ENCODE measurements at places on chromosomes 4 and X.

DNA sequence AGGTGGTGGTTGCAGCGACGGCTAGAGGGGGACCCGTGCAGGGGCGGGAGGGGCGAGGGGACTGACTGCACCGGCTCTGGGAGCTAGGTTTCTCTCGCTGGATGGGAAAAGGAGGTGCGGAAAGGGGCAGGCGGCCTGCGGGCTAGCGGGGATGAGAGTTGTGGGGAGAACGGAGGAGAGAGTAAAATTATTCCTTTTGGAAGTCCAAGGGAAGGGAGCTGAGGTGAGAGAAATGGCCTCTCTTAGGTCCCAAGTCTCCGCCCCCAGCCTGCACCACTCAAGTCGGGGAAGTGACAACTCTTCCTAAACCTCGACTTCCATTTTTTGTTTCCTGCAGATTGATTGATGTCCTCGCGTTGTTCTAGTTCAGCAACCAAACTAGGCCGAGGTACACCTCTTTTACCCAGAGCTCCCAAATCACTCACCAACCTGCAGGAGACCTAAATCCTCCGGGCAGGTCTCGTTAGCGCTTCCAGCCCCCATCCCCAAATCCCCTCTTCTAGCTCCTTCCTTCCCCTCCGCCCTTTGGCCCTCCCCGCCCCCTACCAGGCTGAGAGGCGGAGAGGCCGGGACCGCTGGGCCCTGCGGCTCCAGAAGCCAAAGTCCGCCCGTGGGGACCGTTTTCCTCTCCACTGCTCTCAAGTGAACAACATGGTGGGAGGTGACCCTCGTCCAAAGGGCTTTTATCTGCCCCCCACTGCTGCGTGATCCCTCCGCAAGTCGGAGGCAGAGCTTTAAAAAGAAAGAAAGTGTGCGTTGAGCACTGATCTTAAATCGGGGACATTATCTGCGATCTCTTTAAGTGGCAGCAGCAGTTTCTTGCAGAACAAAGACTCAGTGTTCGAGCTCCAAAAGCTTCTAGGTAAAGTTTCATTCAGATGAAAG, 7.3 kb downstream of the PITX2 start:
- no peak for DNase-seq

DNA sequence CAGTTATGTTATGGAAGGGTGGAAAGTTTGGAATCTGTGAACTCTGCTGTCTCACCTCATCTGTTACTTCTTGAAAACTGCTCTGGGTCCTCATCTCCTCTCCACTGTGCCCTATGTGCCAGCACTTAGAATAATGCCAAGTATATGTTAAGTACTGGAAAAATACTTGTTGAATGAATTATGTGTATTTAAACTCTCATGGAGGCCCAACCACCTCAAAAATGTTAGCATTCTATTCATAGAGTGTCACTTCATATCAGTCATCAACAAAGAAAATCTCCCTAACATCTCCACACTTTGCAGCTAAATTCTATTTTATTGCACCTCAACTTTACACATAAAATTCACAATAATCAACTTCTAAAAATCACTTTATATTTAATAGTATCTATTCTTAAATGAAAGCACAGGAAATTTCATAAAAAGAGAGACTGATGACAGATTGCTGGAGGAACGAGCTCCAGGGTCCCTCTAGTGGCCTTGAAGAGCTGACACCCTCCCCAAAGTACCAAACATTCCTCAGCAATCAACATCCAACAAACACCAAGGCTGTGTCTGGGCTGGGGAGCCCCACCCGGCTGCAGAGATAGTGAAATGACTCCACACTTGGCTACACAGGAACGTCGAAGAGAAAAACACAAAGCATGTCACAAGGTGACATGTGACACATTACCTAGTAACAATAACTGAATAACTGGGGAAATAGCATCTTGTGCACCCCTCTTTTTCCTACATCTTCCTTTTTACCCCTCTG, 45.8 kb downstream of the SLC39A8 start:
- DNase-seq: peak; percentile 67

GRCh38 chr4:998096-998691, 5.0 kb upstream of the SLC26A1 start:
- DNase-seq: no peak

GRCh38 chr4:133996431-133997121, 205.0 kb downstream of the PABPC4L start:
- no peak for DNase-seq

GRCh38 chr4:6907658-6908191, 1.9 kb upstream of the TBC1D14 start:
- no peak for DNase-seq

DNA sequence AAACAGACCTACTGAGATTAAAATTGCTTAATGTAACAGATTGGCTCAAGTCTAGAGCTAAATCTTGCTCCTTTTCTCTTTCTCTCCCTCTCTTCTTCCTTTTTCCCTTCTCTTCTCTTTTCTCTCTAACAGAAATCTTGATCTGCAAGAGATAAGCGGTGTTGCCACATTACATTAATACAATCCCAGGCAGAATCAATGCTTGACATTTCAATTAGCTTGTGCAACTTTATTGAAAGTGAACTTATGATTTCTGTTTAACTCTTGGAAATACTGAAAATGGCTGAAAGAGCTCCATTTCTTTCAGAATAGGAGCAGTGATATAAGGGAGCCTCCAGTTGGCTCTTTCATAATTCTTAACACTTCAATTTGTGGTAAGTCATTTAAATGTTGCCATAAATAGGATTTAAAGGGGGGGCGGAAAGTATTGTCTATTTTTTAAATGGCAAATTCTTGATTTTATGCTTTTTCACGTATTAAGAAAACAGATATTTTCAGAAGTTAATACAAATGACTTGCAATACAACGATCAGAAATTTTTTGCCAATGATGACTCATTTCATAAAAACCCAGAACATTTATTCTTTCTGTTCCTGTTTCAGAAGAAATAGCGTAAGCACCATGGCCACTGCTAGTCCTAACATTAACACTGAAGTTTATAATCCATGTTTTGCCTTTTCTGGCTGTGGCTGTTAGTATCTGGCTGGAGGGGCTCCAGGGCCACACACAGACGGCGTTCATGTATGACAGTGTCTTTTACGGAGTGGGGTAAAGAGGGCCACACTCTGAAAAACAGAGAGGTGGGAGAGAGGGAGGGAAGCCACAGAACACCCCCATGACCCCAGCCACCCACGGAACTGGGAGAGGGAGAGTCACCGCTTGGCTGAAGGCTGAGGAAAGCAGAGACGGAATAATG, 115.7 kb upstream of the FAT1 start:
- DNase-seq: peak; percentile 66

DNA sequence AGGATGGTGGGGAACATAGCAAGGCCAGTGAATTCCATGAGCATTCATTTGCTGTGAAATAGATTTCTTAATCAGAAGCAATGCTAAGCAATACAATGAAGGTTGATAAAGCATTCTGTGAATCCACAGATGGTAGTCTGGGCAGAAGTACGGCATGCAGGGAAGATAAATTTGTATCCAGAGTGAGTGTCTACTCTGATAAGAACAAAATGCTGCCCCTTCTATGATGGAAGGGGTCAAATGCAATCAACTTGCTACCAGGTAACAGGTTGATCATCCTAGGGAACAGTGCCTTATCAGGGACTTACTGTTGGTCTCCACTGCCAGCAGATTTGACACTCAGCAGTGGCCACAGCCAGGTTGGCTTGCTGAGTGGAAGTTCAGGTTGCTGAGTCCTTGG, 189.4 kb downstream of the MAB21L2 start:
- DNase-seq: no peak

- DNase-seq: peak; percentile 70
Measured at GRCh38 chr4:39521253-39521919, 5.9 kb downstream of the UGDH start.

- DNase-seq: no peak
Measured at GRCh38 chr4:70712150-70712549, 9.6 kb upstream of the RUFY3 start.

GRCh38 chr4:105894660-105895582, at the start of gene NPNT:
NPNT (plus strand) TSS chr4:105895471; CDS start chr4:105895653, 182 bp downstream.
- DNase-seq: peak; percentile 5

DNA sequence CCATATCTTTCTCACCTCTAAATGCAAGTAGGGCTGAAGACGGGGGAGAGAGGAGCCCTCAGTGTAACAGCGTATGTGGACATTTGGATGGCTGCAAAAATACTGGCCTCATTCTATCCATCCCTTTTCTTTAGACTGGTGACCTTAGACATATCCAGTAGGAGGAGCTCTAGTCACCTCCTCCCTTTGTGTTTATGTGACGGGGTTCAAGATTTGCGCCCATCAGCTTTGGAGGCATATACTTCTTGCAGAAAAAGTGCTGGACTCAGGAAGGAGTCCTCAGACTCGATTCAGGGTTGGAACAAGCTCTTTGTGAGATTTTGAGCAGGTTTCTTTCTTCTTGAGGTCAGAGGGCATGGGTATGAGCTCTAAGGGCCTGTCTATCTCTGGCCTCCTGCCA, 86.2 kb downstream of the MAMLD1 start:
- DNase-seq: no peak

GRCh38 chr4:38867478-38868058, at the start of gene FAM114A1:
FAM114A1 (plus strand) TSS chr4:38867806; CDS start chr4:38878079, 10,273 bp downstream.
- DNase-seq: peak; percentile 94

DNA sequence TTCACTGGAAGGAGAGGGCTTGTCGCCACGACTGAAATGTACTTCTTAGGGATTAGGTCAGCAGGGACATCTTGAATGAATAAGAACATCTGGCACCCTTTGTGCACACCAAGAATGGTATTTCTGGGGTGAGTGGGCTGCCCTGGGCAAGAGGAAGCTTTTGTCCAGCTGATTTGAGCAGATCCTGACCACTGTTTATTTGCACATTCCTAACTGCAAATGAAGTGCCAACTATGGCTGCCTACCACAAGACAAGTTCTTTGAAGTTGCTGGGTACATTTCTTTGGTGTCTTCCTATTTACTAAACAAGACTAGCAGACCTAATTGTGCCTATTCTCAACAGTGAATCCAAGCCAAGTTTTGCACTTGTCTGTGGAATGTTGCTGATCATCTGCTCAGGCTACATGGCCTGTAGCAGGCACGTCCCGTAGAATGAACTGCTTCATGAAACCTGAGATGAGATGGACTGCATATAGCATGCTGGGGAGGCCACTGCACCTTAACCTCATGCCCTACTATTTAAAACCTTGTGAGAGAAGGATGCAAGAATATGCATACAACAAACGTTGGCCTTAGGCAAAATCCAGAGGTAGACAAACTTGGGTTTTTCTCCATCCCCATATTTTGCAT, 45.0 kb downstream of the PIR start:
- peak; percentile 42 for DNase-seq

DNA sequence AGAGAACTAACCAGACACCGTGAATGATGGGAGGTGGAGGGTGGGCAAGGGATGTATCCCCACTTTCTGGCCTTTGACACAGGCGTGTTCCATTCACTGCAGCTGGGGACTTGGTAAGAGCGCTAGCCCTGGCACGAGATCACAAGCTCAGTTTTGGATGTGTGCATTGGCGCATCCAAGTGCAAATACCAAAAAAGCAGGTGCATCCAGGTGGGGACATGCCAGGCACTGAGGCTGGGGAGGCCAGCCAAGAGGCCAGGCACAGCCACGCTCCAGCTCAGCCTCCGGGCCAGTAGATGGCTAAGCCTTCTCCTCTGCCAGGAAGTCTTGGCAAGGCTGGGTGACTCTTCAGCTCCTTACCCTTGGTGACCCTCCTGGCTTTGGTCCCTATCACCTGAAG, 4.4 kb upstream of the ZFP92 start:
- DNase-seq: no peak

DNA sequence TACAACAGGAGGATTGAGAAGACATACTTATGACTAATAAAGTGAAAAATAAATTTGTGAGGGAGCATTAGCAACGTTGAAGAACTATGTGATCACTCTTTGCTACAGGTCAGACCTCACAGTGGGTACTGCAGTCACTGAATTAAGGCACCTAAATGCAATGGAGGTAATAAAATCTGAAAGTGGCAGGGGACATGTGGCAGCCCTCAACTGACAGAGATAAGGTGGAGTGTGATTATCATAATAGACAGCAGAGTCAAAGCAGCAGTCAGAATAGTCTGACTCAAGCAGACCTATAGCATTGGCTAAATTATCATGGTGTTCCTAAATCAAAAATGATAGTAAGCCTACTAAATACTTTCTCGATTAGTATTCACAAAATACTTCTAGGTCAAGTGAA, 1220.5 kb downstream of the PCDH18 start:
- no peak for DNase-seq

All from AG08395 (cell line).